ENCODE measurements at places on chromosomes 11 and 22.

DNA sequence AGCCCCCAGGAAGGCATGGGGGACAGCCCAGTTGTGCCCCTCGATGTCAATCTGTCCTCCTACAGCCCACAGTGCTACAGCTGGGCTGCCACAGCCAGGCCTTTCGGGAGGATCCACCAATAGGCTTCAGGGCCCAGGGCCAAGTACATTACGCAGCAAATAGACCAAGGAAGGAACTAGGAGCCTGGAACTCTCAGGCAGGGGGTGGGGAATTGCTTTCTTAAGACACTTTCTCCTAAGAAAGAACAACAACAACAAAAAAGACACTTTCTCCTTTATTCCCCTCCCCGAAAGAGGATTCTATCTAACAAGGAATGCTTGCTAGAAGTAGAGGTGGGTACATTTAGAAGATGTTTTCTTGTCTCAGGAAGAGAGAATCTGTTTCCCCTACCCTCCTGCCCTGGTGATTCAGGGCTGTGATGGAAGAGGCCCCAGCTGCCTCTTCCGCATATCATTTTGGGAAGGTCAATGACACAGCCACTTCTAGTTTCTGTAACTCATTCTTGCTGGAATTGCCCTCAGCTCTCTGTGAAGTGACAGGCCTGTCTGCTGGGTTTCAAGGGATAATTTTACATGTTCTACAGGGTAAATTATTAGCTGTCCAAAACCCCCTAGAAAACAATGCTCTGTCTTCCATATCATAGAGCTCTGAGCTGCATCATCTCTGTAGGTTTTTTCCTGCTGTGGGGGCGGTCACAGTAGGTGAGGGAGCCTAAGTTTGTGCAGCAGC, 6.0 kb upstream of the MALAT1 start:
- DNase-seq, result no peak

DNA sequence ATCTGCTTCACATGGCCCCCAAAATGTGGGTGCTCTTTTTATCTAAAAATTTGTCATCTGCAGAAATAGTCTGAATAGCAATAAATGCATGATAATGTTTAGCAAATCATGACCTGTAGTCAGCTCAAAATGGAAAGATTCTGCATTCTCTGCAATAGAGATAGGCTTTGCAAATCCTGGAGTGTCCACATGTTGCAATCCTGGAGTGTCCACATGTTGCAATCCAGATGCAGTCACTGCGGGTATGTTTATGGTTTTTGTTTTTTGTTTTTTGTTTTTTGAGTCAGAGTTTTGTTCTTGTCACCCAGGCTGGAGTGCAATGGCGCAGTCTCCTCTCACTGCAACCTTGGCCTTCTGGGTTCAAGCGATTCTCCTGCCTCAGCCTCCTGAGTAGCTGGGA, 20.2 kb upstream of the LRRC32 start:
- DNase-seq, result no peak

GRCh38 chr11:88418508-88418907, 81.0 kb upstream of the CTSC start:
- DNase-seq, result no peak

DNA sequence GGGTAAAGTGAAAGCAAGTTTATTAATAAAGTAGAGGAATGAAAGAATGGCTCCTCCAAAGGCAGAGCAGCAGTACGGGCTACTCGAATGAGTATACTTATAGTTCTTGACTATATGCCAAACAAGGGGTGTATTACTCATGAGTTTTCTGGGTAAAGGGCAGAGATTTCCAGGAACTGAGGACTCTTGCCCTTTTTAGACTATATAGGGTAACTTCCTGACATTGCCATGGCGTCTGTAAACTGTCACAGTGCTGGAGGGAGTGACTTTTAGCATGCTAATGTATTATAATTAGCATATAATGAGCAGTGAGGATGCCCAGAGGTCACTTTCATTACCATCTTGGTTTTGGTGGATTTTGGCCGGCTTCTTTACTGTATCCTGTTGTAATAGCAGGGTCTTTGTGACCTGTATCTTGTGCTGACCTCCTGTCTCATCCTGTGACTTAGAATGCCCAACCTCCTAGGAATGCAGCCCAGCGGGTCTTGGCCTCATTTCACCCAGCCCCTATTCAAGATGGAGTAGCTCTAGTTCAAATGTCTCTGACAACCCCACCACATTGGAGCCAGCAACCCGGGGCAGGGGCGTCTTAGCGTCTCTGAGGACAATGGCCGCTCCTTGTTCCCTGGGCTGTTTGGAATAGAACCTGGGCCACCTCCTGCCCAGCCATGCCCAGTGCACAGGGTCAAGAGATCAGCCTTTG, 34.9 kb upstream of the CD82 start:
- DNase-seq, result no peak

DNA sequence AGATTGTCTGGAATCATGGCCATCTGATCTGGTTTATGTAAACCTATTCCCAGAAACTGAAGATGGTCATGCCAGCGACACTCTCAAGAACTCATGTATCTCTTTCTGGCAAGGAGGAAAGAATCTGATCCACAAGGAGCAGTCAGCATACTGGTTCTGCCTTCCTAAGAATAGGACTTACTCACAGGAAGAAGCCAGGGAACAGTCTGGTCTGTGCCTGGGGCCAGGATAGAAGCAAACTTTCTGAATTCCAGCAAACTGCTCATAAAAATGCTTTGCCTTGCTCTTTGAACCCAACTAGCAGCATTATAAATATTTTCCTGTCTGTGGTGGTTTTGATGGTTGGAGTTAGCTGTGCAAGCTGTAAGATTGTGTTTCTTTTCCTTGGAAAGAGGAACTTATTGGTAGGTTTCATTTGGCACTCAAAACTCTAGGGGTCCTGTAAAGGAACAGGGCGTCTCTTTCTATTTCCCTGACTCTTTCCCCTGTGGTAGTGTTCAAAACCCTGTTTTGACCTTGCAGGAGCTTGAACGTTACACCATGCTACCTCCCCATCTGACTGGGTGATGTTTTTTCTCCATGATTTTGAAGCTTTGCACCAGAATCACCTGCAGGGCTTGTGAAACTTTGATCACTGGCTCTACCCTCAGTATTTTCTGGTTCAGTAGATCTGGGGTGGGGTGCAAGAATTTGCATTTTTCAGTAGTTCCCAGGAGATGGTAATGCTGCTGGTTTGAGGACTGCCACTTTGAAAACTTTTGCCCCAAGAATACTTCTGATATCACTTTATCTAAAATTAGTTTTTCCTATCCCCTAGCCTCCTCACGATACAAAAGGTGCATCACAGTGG, 627.8 kb upstream of the ANO5 start:
- DNase-seq, result no peak

- DNase-seq, result no peak
These were observed 14.7 kb upstream of the MFRP start for GRCh38 chr11:119361056-119361787.

- no peak for DNase-seq
These were observed 28.4 kb upstream of the KCNQ1OT1 start for GRCh38 chr11:2728128-2728662.

GRCh38 chr22:20566420-20567260, 59.2 kb downstream of the MED15 start:
- DNase-seq, result no peak

All from NCI-H1694 (cell line).